ENCODE measurements at places on chromosomes 6 and 20. TPM values are rescaled to one million over a fixed set of nuclear protein-coding genes. Genes with fewer than 3 reads are reported as not detected.

PACSIN1 gene
- total RNA-seq, result not detected

OSBPL2 gene
- 20.5 TPM for total RNA-seq

CST7 gene
- total RNA-seq, result not detected

UFL1 gene
- 33.1 TPM for total RNA-seq

STMND1 gene
- not detected for total RNA-seq

DEFB126 gene
- not detected for total RNA-seq

RAMACL gene
- total RNA-seq, result 8.7 TPM

ENPP5 gene
- not detected for total RNA-seq

PPIL6 gene
- total RNA-seq, result 0.27 TPM

EFCAB8 gene
- 0.43 TPM for total RNA-seq

SIRPA gene
- total RNA-seq, result 20.2 TPM

FAM8A1 gene
- 21.5 TPM for total RNA-seq

HECA gene
- 27.3 TPM for total RNA-seq

RAE1 gene
- total RNA-seq, result 45.1 TPM

PCIF1 gene
- 15.7 TPM for total RNA-seq

TXLNB gene
- total RNA-seq, result 0.22 TPM

OPN5 gene
- total RNA-seq, result not detected

MYL9 gene
- 2.0 TPM for total RNA-seq

IP6K3 gene
- total RNA-seq, result not detected

SEMG1 gene
- not detected for total RNA-seq

Data from thoracic aorta endothelial cell (primary cell).